ENCODE measurements at places on chromosomes 6 and 20.

GRCh38 chr20:63116412-63117106 is 99.4 kb downstream of the YTHDF1 start:
- peak; percentile 52 for ATAC-seq

- ATAC-seq = no peak
Measured at GRCh38 chr6:133052465-133052864, 188.7 kb upstream of the EYA4 start.

DNA sequence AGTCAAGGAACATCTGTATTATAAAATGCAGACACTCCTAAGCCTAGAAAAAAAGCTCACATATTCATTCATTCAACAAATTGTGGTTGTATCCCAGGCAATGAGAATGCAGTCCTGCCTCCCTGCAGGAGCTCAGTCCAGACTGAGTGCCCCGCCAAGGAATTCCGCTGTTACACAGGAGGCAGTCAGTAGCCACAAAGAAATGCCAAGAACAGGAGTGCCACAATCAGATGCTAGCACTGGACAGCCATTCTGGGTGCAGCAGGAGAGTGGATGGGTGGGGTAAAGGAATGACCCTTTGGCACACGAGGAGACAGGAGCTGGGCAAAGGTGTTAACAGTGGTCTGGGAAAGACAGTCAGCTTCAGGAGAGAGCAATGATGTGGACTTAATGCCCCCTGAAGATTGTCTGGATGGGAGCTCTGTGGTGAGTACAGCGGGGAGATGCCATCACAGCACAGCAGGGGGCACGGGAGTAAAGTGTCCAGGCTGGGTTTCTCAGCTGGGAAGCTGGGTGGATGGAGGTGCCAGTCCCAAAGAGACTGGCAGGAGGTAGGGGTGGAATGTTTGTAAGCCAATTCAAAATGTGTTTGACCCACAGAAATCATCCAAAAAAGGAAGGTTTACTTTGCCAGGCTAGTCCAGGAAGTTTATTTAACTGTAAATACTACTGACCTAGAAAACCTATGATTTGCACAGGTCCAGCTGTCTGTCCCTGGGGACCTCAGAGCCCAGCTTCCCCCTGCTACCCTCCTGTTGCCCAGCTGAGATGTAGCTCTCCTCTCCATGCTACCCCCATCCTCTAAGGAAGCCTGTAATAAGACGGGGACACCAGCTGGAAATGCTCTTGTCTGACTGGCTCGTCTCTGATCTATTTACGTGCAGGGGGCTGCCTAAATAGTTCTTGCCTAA is 84.1 kb downstream of the SLC23A2 start:
- ATAC-seq = peak; percentile 51

DNA sequence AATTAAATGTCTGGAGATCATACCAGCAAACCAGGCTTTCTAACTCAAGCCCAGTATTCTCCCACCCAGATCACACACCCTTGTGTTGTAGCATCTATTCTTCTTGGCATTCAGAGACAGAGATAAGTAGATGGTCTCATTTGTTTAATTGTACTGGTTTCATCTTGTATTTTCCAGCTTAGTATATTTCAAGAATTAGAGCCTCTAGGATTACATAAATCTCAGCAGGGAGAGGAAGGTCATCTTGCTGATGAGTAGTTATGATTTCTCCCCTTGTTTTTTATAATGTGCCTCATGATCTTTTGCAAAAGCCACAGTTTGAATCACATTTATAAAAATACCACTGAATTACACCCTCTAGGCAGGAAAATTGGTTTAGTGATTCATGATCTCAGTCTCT is 106.6 kb upstream of the NRSN1 start:
- ATAC-seq = peak; percentile 83

- no peak for ATAC-seq
Measured at GRCh38 chr6:39063526-39063925, 14.9 kb downstream of the GLP1R start.

DNA sequence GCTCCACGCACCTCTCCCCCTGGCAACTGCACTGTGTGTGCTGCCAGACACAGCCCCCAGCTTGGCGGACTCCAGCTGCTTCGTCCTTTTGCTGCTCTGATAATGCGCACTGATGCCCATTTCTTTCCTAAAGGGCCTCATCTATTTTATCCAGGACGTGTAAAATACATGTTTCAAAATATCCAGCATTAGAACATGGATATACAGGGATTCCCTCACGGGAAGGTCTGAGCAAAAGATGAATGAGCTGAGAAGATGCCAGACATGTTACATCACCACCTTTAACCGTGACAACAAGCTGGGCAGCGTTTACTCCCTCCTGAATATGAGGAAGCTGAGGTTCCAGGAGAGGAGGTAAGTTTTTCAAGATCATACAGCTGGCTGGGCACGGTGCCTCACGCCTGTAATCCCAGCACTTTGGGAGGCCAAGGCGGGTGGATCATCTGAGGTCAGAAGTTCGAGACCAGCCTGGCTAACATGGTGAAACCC is 32.8 kb downstream of the TNXB start:
- ATAC-seq = peak; percentile 82
